ENCODE measurements at places on chromosomes 5 and 9.

DNA sequence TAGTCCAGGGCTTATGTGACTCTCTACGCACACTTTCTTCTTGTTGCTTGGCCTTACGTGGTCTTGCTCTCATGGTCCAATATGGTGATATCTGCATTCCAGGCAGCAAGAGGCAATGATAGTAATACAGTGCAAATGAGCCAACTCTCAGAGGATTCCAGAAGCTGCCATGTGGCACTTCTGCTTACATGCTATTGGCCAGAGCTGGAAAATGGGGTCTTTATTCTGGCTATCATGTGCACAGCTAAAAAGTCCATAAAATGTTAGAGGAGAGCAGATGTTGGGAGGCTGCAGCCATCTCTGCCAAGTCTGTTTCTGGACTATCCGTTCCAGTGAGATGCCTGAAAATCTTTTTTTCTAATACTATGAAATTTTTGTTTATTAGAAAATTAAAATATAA, 2.9 kb upstream of the SEPTIN8 start:
- no peak for DNase-seq

- no peak for DNase-seq
These were observed 82.0 kb upstream of the TRIO start for GRCh38 chr5:14061106-14061505.

GRCh38 chr9:123419721-123420591, 64.0 kb downstream of the CRB2 start:
- DNase-seq = no peak

DNA sequence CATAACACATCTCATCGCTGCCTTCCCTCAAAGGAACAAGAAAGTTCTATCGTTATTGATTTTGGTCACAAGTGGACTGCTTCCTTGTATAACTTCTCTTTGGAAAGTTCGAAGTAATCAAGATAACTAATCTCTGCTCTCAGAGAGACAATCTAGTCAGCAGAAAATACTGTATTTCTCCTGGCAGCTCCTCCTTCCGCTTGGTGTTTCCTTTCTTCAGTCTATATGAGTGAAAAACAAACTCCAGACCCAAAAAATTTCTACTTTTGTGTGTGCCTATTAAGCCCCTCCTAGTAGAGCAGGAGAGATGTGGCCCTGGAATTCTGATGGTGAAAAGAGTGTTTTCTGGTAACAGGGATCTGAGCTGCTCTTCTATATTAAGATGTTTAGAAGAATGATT, 24.5 kb downstream of the OSTF1 start:
- no peak for DNase-seq

DNA sequence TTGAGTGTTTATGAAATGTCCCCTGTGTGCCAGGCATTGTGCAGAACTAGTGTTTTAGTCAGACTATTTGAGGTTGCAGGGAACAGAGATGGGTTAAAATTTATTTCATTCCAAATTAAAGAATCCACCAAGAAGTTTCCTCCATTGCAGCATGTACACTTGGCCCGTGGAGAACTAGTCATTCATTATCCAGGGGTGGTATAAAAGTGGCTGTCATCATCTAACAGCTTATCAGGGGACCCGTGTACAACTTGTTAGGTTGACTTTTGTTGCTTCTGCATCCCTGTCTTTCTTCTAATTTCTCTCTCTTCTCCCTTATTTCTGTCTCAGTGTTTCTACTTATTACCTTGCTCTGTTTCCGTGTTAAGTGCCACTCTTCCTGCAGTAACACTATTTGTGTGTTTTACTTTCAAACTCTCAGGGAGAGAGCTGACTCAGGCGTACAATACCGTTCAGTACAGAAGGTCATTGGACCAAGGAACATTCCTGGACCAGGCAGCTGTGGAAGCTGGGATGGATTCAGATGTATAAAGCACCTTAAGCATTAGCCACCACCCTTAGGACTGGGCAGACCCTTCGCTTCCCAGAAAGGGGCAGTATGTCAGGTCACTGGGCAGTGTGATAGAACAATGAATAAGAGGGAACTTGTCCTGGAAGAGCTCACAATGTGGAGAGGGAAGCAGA, 36.1 kb downstream of the MAP3K1 start:
- no peak for DNase-seq

DNA sequence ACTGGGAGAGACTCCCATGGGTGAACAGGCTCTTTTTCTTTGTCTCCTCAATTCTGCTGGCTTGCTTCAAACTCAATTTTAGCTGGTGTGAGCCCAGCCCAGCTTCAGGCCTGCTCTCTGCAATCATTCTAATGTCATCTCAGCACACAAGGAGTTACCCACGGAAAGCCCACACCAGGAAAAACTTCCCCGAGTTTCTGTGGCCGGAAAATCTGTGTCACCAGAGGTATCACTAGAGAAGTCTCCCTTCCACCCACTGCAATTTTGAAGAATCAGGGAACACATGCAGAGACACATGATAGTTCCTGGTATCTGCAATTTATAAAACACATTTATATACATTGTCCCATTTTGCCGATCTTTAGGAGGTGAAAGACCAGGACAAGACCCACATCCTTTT, 13.5 kb upstream of the NDFIP1 start:
- no peak for DNase-seq

DNA sequence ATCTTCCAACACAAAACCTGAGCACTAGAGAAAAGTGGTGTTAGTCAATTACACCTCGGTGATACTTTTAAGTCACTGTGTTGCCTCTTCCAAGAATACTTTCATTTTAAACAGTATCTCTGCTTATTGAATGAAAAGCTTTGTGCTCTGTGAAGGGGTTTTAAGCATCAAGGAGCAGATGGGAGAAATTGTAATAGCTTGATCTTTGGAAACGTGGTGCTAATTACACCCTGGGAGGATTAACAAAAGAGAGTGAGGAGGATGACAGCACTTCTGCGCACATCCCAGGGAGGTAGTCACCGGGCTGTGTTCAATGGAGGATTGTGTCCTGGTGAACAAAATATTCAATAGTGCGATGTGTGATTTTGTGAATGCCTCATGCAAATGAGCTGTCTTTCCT, 477.4 kb upstream of the ADAMTS16 start:
- DNase-seq = no peak

DNA sequence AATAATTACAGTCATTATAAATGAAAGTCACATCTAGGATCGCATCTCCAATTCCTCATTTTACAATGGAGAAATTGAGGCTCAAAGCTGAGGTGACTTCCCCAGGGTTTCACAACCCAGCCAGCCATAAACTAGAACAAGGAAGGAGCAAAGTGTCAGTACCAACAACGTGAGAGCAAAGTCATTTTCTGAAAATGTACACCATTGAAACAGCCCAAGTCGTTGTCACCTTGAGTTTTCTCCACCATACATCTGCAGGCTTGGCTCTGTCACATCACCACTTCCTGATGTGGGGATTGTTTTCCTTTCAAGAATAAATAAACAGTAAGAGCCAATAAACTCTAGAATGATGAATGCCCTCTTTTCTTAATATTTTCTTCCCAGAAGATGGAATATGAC, 184.5 kb upstream of the PTGER4 start:
- DNase-seq = no peak

DNA sequence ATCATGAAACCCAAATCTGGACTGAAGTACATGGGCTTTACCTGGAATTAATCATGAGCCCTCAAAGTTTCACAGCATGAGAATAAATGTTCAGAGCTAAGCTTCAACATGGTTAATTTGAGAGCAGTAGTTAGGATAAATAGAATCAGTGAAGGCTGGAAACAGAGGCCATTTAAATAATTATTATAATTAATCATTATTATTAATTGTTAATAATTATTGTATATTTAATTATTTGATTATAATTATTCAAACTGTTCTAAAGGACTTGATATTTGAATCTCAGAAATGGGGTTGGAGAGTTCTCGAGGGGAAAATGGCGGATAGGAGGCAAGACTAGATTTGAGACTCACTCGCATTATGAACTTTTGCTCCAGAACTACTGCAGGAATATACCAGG, 119.6 kb upstream of the ITGA1 start:
- DNase-seq = no peak

DNA sequence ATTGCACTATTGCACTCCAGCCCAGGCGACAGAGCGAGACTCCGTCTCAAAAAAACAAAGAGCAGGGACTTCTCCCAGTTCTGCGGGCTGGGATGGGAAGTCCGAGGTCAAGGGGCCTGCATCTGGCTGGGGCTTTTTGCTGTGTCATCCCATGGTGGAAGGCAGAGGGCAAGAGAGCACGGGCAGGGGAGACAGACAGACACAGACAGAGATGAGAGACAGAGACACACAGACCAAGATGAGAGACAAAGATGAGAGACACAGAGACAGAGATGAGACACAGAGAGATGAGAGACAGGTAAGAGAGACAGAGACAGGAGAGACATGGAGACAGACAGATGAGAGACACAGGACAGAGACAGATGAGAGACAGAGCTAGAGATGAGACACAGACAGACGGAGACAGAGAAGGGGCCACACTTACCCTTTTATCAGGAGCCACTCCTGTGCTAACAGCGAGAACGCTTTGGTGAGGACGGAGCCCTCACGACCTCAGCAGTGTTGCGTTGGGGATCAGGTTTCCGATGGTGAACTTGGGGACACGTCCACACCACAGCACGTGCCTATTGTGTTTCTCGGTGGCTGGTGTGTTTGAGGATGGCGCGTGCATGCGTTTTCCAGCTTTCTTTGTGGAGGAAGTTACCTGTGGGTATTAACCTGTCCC, 8.9 kb upstream of the TOR4A start:
- DNase-seq = no peak

GRCh38 chr5:178992291-178992895, 2.7 kb downstream of the GRM6 start:
- no peak for DNase-seq

- no peak for DNase-seq
These were observed 19.5 kb downstream of the IGIP start for GRCh38 chr5:140145256-140145655.

DNA sequence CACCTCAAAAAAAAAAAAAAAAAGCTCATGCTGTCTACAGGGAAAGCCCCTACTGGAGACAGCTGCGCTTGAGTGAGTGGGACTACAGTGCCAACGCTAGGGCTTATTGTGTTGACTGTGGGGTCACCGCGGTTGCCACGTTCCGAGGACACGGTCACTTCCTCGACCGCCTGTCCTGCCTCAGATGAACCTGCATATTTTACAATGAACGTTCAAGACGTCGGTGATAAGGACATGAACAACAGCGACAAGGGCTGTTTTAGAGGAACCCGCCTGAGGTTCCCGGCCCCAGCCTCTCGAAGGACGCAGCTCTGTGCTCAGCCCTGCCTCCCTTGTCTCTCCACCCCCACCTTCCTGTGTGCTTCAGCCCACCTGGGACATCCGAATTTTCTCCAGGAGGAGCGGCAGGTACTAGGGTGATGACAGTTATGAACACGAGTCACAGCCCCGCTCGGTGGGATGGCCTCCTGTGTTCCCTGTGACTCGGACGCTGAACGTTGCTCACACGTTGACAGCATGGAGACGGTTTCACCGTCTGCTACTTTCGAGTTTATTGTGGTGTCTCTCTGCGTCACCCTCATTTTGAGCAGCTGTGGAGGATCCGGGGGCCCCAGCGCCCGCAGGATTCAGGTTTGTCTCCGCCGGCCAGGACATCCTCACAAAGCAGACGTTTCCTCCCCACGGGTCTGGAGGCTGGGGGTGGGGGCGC, 11.3 kb upstream of the DIPK1B start:
- DNase-seq = no peak

DNA sequence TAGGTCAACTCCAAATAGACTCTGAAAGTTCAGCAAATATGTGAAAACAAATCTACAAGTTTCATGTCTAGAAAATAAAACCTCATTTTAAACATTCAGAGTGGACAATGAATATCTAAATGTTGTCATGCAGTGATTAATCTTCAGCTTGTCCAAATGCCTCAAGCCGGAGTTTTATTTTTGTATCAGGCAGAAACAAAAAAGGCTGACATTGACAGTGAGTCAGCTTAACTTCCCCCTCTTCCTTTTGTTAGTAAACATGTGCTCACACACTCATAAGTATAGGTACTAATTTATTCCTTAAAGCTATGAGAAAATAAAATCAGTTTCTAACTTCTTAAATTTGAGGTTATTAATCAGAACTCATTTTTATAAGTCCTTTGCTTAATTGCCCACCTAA, 467.9 kb upstream of the DAB2 start:
- DNase-seq = no peak

DNA sequence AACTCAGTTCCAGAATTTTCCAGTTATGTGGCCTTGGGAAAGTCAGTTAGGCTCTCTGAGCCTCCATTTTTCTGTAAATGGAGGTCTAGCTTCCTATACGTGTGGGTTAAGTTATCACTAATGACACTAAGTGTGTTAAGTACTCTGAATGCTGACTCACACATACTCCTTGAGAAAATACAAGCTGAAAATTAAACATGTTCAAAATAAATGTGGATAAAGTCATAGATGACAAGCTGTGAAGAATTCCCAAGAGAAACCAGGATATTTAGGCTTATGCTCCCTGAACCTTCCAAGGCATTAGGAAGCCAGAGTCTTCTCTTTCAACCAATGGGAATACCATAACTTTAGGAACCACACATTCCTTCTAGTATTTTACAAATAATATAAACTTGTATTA, 58.1 kb downstream of the ABCA1 start:
- no peak for DNase-seq

GRCh38 chr5:116062352-116062751, 22.5 kb upstream of the COMMD10 start:
- no peak for DNase-seq

DNA sequence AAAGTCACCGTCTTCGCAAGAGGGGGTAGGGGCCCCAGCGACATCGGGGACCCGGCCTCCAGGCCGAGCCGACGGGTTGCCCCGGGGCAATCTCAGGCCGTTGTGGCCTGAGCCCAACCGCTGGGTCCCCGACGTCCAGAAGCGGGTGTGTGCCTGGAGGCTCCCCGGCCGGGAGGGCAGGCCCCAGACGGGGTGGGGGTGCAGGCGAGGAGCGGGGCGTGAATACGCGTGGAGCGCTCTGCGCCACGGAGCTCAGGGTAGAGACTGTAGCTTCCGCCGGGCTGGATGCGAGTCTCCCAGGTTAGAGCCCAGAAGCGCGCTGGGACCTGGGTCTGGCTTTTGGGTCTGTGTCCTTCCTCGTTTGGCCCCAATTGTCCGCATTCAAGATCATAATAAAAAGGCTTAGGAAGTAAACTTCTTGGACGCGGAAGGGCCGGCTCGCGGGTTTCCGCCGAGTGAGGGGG, 3.5 kb downstream of the BARX1 start:
- no peak for DNase-seq

DNA sequence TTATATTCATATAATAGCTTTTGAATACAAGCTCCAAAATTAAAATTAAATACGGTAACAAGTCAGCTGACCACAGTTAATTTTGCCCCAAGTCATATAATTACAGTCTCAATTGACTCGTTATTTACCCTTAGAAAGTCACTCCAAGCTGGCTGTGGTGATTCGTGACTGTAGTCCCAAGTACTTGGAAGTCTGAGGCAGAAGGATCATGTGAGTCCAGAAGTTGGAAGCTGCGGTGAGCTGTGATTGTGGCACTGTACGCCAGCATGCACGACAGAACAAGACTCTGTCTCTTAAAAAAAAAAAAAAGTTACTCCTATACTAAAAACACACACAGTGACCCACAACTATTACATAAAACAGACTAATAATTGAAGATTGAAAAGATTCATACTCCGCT, 31.6 kb upstream of the DTWD2 start:
- DNase-seq = no peak

DNA sequence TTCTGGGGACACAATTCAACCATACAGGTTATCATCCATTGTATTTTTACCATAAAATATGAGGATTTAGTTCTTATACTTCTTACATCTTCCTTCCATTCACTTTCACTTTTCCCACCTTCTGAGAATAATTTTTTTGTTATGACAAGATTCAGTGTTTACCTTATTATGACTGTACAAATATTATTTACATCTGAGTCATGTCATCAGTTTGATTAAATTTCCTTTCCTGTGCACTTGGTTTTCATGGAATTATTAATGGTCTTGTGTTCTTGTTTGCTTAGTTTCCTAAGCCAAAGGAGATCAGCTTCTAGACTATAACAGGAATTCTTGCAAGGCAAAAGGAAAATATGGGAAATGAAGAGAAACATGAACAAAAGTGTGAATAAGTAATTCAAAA, 366.5 kb downstream of the TMEM38B start:
- DNase-seq = no peak

Data from activated T-helper 1 cell treated with anti-CD3 and anti-CD28 coated beads, Interleukin-2, amount 50 U/mL, for 16 hours (primary cell).